ENCODE measurements at places on chromosomes 1 and 21.

DNA sequence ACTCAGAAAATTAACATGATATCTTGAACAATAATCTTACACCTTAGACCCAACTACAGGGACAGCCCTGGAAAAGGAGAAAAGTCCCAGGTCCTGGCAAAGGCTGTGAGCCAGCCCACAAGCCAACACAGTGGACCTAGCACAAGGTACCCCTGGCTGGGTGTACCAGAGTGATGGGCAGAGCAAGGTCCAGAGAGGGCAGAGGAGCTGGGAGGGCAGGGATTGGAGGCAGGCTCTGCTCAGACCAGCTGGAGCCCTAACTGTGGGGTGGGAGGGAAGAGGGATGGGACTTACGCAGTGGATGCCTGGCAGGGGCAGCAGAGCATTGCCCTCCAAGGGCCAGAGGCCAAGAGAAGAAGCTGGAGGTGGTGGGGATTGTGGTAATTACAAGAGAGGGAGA, 101.6 kb downstream of the KCND3 start:
- DNase-seq = no peak

DNA sequence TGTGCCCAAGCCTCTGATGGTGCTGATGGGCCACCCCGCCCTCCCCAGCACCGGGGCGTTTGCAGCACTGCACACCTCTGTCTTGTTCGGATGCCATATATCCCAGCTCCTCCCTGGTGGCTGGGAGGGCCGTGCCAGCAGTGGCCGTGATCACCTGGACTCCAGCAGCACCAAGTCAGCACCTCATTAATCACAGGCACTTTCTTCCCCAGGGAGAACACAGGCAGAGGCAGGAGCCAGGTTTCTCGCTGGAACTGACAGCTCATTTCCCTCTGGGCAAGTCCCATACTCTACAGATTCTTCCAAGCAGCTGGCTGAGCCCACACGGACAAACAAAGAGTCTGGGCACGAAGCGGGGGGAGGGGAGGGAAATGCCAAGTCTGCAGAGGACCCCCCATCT, 141.7 kb upstream of the EDN2 start:
- DNase-seq = peak; percentile 12

GRCh38 chr1:186888367-186888766, 59.6 kb downstream of the PLA2G4A start:
- no peak for DNase-seq

DNA sequence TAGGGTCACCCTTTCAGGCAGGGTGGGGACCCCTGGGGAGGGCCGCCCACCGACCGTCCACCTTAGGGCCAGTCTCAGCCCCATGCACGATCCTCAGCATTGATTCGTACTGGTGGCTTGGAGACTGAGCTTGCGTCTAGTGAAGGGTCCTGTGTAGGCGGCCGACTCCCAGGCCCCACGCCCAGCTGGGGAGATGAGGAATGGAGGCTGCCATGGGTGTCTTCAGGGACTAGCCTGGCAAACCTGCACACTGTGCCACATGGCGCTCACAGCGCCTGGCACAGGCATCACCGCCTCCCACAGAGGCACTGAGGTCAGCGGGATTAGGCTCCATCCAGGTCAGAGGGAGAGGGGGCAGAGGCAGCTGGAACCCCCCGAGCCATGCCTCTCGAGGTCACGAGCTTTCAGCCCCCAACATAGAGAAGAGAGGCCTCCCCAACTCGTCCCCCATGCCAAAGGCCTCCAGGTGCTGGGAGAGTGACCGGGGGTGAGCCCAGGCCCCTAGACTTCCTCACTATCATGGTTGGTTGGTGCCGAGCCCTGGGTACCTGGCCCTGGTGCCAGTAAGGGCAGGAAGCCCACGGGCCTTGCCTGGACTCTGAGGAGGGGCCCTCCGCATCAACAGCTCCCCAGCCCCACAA, 51.0 kb downstream of the SIK1 start:
- no peak for DNase-seq

- DNase-seq = no peak
These were observed 25.6 kb upstream of the FAM89A start for GRCh38 chr1:231065510-231066241.

GRCh38 chr1:225021037-225021436, 91.6 kb downstream of the DNAH14 start:
- no peak for DNase-seq

DNA sequence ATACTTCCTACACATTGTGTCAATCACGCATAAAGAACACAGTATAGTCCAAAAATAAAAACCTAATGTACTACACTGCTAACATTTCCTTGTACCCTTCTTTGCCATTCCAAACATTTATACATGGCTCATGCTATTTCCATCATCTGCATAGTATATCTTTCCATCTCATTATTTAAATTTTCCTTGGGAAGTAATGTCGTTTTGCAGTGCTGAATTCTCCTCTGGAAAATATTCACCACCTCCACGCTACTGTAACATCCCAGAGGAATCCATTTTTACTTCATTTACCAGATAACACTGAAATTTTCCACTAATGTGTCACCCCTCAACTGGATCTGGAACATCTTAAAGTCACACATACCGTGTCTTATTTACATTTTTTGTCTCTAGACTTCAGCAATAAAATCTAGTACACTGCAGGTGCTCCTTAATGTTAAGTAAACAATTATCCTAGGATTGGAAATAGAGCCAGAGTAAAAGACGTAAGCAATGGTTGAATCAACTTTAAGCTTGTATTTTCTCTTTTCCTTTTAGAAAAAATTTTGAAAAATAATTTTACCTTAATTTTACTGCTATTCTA, 881.0 kb downstream of the AMY1C start:
- no peak for DNase-seq

- DNase-seq = no peak
These were observed 48.3 kb upstream of the CR2 start for GRCh38 chr1:207405814-207406213.

- DNase-seq = no peak
These were observed 16.4 kb downstream of the ATP1A2 start for GRCh38 chr1:160131803-160132565.

- DNase-seq = no peak
These were observed 5.9 kb downstream of the PRRX1 start for GRCh38 chr1:170669586-170670530.

DNA sequence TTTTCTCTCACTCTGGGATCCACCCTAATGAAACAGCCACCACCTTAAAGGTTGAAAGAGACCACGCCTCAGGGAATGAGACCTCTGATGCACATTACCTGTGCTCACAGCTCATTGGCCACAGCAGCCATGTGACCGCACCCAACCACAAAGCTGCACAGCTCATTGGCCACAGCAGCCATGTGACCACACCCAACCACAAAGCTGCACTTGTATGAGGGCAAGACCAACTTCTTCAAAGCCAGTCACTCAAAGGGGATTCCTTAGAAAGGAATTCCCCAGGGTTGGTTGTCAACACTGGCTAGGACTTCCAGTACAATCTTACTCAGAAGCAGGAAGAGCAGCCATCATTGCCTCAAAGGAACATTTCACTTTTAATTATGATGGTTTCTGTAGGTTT, 43.6 kb upstream of the PDE9A start:
- no peak for DNase-seq

DNA sequence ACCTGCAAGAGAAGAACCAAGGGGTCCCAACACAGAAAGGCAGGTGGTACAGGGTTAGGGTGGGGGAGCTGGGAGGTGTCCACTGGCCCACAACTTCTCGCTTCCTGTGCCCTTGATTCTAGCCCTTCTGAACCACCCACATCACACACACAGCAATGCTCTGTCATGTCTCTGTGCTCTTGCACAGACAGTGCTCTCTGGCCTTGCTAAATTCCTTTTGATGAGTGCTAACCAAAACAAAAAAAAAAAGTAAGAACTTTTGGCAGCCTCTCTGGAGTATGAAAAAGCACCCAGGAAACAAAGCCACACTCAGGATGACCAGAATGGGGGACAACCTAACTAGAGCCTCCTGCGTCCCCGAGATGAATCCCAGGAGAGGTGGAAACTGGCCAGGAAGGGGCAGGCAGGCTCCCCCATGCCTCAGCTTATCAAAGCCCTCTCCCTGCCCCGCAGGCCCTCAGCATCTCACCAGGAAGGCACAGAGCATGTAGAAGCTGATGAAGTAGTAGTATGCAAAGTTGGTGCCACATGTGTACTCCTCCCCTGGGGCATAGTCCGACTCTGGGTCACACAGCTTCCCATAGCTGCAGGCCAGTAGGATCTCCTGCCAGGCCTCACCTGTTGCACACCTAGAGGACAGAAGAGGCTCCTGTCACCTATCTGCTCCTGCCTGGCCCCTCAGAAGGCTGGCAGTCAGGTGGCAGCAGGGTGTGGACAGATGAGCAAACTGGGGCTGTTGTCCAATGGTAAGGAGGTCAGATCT, 27.2 kb upstream of the KIF21B start:
- DNase-seq = no peak

- DNase-seq = no peak
These were observed 650.4 kb downstream of the LMO4 start for GRCh38 chr1:87979079-87979478.

DNA sequence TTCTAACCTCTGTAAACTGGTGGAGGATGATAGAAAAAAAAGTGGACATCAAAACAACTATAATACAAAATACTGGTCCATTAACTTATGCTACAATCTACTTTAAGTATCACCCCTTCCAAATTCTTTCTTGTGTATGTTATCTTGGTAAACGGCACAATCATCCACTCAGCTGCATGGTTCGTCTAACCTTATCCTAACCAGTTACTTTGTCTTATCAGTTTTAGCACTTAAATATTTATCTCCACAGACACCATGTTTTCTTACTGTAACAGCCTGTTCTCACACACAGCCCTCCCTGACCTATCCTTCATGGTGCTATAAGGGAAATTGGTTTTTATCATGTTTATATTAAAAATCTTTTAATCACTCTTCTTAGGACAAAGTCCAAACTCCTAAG, 157.2 kb downstream of the PTGER3 start:
- no peak for DNase-seq

- DNase-seq = no peak
These were observed 549.3 kb downstream of the NCAM2 start for GRCh38 chr21:21547368-21547953.

- DNase-seq = no peak
These were observed 76.1 kb downstream of the SIPA1L2 start for GRCh38 chr1:232553809-232554208.

DNA sequence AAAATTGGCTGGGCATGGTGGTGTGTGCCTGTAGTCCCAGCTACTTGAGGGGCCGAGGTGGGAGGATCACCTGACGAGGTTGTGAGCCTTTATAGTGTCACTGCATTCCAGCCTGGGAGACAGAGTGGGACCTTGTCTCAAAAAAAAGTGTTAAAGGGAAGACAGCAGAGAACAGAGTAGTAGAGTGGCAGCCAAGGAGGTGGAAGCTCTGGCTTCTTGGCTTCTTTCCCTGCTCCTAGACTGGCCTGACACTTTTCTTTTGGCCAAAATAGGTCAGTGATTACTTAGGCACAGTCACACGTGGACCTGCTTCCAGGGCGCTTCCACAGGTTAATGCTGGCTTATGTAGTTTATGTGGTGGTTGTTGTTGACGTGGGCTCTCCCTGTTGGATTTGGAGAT, 3.2 kb downstream of the DIP2A start:
- no peak for DNase-seq

DNA sequence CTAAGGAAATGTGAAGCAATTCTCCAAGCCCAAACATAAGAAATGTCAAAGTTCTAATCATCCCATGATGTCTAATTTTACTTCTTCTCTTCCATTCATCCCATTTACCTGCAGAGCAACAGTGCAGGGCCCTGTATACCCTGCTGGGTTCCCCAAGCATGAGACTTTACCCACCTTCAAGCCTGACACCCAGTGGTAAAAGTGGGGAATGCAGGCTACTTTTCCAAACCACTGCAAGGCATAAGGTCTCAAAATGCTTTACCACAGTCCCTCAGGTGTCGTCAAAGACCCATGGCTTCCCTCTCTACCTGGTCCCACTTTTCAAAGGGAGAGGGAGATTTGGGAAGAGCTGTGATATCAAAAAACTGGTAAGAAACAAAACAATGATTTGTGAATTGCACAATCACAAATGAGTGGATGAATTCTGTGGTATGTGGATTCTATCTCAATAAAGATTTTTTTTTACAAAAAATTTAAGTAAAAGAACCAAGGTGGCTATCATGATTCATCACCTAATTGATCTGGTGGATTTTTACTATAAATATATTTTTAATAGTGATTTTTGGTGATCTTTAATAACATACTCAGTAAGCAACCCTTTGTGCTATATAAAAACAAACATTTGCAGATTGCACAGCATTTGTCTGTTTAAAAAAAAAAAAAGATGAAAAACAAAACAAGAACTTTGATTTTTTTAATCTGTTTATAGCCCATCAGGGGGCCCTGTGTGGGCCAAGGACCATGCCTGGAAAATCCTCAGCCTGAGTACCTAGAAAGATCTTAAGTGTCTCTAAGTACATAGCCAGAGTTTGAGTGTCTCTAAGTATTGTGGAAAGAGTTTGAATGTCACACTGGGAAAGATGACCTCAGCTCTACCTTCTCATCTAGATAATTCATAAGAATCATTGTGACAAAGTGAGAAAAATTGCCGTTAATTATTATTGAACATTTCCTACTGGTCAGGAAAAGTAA, 73.1 kb upstream of the GJB5 start:
- no peak for DNase-seq

- no peak for DNase-seq
These were observed 95.2 kb downstream of the NTPCR start for GRCh38 chr1:233045588-233045987.

DNA sequence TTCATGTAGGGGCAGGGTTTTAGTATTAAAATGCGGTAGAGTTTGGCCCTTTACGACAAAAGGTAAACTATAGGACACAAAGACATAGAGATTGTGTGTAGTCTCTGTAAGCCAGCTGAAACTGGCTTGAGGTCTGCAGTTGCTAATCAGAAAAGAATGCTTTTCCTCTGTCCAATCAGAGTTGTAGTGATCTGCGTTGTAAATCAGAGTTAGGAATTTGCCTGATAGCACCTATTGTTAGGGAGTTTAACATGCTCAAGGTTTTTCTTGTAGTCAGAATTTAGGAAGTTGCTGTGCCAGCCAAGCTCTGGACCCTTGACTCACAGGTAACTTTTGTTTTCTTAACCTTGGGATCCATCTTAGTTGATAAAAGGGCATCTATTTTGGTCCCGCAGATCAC, 61.2 kb upstream of the VTCN1 start:
- no peak for DNase-seq

DNA sequence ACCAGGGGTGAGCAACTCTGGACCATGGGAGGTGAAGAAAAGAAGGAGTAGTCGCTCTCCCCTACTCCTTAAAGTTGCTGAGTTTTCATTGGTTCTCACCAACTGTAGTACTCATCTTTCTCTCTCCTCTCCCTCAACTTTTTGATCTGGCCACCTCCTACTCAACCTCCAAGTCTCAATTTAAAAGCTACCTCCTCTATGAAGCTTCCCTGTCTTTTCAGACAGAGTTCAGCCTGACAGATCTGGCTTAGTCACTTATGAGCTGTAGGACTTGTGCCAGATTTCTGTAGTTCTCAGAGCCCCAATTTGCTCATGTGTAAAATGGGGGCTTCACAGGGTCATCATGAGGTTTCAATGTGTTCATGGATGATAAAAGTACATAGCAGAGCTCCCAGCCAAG, 34.5 kb upstream of the HTR1D start:
- DNase-seq = no peak

All from NCI-H2107 (cell line).